ENCODE measurements at places on chromosomes 7 and 10. TPM values are rescaled to one million over a fixed set of nuclear protein-coding genes. Genes with fewer than 3 reads are reported as not detected.

Gene CLDN4
- 1.1 TPM for total RNA-seq

Gene SHH
- not detected for total RNA-seq

Gene SRRM3
- total RNA-seq, result 0.27 TPM

Gene HMX3
- total RNA-seq, result not detected

Gene CPXM2
- not detected for total RNA-seq

Gene ZNF727
- not detected for total RNA-seq

GRCh38 chr7:138502023-138502767 lies 42.1 kb downstream of the TRIM24 start:
- no peak for DNase-seq

DNA sequence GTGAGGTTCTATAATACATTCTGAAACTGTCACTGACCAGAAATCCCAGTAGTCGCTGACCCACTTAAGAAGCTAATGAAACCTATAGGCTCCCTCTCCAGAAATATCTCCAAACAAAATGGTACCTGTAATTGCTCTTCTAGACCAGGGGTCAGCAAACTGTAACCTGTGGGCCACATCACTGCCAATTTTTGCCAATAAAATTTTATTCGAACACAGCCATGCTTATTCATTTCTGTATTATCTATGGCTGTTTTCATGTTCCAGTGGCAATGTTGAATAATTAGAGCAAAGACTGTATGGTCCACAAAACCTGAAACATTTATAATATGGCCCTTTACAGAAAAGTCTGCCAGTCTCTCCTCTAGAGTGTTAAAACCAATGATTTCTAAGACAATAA lies 37.2 kb upstream of the SVIL start:
- DNase-seq, result no peak

DNA sequence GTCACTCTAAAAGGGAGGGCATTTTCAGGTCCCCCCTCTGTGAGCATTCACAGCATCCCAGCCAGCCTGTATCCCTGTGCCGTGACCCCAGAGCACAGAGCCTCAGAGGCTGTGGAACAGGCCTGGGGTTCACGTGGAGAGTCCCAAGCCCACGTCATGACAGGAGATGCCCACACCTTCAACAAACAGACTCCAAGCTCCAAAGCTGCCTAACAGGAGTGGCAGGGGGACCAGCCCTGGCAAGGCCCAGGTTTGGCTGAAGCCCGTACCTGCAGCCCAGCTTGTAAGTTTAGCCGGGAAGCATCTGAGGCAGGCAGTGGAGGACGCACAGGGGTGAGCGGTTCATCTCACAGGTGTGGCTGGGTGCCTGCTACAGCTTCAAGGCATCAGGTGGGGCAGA lies 33.5 kb downstream of the LHPP start:
- no peak for DNase-seq

DNA sequence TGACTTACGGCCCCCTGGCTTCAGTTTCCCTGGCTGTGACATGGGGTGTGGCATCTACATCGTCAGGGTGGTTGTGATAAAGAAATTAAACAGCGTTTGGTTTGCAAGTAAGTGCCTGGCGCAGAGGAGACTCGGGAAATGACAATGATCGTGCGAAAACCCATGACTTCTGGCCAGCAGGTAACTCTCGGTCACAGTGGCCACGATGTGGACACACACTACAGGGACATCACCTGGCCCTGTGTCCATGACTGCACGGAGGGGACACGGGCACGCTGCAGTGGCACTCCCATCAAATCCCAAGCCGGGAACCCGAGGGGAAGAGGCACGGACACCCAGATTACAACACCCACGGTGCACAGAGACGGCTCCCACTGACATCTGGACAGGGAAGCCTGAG lies 28.7 kb downstream of the PAPOLB start:
- no peak for DNase-seq

GRCh38 chr10:35903021-35903420 lies 260.9 kb upstream of the FZD8 start:
- no peak for DNase-seq
